ENCODE measurements at places on chromosomes 12 and 14. TPM values are rescaled to one million over a fixed set of nuclear protein-coding genes. Genes with fewer than 3 reads are reported as not detected.

The MMP17 gene
- total RNA-seq, result 0.36 TPM

The TMPRSS12 gene
- not detected for total RNA-seq

The OR11H6 gene
- not detected for total RNA-seq

The CFAP73 gene
- total RNA-seq, result 0.55 TPM

The PRR4 gene
- 1.2 TPM for total RNA-seq

The KRT82 gene
- total RNA-seq, result not detected

GRCh38 chr12:2084553-2085296 is 31.9 kb downstream of the CACNA1C start:
- DNase-seq, result no peak

- DNase-seq, result no peak
Measured at GRCh38 chr12:50971946-50972345, 19.6 kb downstream of the HIGD1C start.

GRCh38 chr12:96404696-96405095 is 4.5 kb upstream of the CDK17 start:
- no peak for DNase-seq

- no peak for DNase-seq
Measured at GRCh38 chr14:21505012-21505553, 6.1 kb downstream of the METTL3 start.

DNA sequence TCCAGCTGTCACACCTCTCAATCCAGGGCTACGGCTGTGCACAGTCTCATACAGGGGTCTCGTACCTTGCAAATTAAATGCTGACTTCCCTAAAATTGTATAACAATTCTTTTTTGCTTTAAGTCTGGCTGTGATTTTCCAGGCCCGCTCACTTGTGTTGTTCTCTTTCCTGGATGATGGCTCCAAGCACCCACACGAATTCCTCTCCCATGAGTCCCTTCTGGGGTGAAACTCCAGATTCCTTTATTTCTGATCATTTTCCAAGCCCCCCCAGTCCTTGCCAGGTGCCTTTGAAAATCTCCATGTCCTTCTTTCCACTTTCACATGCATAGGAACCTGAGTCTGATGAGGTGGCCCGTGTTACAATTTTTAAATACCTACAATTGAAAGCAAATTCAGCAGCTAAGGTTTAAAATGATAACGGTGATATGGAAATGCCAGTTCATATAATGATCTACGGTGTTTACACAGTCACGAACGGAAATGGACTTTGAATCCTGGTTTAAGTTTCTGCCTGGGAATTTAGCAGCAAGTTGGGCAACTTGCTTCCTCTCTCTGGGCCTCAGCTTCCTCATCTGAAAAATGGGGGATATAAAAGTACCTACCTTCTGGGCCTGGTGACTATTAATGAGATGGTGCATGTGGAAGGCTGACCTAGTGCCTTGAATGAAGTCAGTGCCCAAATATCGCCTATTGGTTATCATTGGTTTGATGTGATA is 85.5 kb downstream of the STAB2 start:
- no peak for DNase-seq

DNA sequence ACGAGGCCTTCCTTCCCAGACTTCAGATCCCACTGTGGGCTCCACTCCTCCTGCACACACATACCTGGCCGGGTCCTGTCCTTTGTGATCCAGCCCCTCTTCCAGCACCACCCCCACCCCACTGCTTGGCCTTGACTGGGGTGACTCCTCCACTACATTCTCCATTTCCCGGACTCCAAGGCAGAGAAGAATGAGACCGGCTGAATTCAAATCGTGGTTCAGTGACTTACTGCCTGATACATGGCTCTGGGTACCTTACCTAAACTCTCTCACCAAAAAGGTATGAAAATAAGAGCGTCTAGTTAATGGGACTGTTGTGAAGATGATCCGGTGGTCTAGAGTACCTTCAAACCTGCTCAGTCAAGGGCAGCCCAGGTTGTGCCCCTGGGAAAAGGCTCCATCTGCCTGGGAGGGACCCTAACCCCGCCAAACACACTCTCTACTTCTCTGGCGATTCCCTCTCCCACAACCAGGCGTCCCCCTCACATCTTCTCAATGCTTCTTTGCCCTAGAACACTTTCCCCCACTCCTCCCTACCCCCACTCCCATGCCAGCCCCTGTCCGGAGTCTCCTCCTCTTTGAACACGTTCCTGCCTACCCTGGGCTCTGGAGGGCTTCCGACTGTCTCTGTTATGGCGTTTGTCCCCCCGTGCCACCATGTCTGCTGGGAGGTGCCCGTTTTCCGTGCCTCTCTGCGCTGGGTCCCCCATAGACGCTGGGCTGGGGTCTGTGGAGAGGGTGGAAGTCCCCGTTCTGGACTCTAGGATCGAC is 1.5 kb upstream of the ZBTB42 start:
- DNase-seq, result no peak

DNA sequence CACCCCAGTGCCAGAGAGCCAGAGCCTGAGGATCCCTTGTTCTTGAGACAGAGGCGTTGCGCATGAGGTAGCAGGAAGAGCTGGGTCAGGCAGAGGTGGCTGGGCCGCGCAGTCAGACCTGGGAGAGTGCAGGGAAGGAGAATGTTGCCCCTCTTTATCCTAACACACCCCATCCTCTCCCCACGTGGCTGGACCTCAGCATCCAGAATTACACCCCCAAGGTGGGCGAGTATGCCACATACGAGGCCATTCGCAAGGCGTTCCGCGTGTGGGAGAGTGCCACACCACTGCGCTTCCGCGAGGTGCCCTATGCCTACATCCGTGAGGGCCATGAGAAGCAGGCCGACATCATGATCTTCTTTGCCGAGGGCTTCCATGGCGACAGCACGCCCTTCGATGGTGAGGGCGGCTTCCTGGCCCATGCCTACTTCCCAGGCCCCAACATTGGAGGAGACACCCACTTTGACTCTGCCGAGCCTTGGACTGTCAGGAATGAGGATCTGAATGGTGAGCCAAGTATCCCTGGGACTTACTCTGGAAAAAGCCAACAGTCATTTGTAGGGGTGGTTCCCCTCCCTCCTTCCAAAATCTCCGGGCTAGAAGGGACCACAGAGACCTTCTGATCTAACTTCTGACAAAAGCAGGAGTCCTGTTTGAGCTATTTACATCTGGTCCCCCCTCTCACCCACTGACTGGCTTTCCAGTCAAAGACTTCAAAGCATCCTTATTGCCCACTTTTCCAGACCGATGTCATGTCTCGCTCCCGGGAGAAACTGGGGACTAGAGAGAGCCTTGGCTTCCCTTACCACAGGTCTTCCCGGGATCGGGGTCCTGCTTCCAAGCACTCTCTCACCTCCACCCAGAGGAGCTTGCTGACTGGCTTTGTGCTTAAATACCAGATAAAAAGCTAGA is 6.1 kb downstream of the MMP14 start:
- DNase-seq, result no peak

DNA sequence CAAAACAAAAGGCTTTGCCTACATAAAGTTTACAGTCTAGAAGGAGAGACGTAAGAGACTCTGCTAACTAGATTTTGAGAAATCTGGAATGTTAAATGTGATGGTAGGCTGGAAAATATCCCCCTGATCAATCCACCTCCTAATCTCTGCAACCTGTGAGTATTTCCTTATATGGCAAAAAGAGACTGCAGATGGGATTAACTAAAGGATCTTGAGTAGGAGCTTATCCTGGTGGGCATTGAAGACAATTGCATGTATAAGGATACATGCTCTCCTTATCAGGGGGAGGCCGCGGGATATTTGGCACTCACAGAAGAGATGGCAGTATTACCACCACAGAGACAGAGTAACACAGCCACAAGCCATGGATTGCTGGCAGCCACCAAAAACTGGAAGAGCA is 95.2 kb downstream of the EGLN3 start:
- no peak for DNase-seq

DNA sequence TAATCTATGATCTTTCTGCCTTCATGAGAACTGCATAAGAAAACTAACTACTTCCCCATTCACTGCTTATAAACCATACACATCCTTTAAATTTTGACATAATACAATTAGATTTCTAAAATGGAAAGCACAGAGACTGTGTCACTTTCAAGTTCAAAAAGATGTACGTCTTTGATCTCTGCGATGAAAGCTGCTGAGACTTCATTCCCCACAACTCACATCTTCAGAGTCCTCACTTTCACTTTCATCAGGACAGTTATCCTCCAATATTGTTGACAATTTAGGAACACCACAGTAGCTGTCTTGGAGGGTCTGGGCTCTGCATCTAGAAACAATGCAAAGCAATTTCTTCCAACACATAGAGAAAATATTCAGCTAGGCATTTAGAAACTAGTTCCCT is 47.9 kb upstream of the KCNC2 start:
- DNase-seq, result no peak

DNA sequence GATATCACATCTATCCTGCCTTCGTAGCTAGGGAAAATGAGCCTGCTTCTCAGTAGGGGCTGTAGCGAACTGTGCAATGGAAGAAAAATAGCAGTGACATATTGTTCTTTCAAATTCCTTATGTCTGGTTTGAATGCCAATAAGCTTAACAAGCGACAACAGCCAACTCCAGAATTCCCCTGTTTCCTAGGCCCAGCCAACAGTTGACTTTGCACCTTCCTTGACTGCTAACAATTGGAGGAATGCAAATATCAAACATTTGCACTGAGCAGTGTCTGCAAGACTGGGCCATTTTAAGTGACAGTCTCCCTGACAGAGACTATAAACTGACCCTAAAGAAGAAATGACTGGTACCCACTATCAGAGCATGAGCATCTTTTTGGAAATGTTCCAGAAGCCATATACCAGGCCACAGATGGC is 12.0 kb upstream of the SERPINA1 start:
- no peak for DNase-seq

- DNase-seq, result no peak
Measured at GRCh38 chr14:28571636-28572035, 195.0 kb upstream of the FOXG1 start.

DNA sequence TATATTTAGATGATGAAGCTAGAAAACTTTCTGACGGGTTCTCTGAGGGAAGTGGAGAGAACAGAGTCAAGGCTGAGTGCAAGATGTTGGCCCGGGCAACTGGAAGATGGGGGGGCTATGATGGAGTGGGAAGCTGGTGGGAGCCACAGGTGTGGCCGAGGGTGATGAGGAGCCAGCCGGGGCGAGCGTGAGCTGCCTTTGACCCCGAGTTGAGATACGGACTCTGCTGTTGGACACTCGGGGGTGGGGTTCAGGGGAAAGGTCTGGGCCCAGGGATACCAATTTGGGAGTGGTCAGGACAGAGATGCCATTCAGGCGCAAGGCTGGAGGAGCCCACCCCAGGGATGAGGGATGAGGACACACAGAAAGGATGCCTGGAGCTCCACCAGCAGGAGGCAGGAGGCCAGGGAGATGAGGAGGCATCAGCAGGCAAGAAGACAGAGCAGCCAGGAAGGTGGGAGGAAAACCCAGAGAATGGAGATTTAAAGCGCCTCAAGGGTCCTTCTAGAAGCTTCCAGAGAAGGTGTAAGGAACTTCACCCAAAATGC is 9.0 kb downstream of the SCARB1 start:
- no peak for DNase-seq

- peak; percentile 14 for DNase-seq
Measured at GRCh38 chr14:69313176-69313575, 53.2 kb downstream of the GALNT16 start.

DNA sequence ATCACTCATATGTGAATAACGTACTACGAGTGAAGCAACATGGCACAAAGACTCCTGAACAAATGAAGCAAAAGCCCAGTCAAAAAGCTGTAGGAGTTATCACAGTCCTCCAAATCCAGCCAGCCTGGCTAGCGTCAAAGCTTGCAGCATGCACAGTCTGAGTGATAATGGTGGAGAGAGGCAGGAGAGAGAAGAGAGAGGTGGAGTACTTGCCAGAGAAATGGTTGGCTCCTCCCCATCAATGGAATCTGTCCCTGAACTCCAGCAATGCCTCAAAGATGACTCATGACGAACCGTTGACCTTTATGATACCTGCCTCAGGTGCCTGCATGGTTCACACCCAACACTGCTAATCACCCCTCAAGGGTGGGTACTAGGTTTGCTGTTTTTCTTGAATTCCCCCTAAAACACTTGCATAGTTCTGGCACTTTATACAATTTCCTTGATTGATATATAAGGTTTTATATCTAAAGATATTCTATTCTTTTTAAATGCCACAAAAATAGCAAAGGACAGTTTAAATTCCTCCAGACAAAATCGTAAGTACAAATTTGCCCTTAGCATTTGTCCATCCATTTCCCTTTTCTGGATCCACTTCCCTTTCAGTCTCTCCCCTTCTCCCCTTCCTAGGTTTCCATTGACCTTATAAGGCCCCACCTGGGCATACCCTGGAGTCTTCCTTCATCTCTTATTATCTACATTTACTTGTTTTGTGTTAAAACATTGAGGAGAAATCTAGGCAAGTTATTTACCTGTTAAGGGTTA is 10.2 kb downstream of the ARHGDIB start:
- no peak for DNase-seq

DNA sequence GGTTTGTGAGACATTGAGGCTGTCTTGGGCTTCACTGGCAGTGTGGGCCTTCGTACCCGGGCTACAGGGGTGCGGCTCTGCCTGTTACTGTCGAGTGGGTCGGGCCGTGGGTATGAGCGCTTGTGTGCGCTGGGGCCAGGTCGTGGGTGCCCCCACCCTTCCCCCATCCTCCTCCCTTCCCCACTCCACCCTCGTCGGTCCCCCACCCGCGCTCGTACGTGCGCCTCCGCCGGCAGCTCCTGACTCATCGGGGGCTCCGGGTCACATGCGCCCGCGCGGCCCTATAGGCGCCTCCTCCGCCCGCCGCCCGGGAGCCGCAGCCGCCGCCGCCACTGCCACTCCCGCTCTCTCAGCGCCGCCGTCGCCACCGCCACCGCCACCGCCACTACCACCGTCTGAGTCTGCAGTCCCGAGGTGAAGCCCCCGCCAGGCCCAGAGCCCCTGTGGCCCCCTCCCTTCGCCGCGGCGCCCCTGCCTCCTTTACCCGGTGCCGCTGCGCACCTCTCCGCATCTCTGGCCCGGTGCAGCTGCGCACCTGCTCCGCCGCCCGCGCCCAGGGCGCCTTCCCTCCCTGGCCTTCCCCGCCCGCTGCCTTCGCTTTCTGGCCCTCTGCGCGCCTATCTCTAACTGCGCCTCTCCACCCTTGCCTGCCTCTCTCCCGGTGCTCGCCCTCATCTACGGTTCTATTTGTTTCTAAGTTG is at the start of gene ENO2:
Gene ENO2, plus strand, starts transcription at position 335 of the 701 bp plus-strand sequence. CDS start 1,253 bp downstream, outside the sequence.
- peak; percentile 87 for DNase-seq

DNA sequence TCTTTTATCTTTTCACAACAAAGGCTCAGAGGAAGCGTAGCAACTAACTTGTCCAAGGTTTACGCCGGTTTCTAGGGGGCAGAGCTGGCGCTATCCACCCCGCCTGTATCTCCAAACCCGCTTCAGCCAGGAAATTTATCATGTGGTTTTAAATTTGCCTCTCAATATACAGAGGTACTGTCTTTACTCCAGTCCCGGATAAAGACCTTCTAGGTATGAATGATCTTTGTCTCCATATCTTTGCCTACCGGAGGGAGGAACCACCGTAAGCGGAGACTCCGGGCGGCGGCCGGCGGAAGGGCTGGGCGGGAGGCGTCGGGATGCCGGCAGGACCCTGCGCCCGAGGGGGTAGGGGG is 693 bp upstream of the RIMKLB start:
- DNase-seq, result no peak

DNA sequence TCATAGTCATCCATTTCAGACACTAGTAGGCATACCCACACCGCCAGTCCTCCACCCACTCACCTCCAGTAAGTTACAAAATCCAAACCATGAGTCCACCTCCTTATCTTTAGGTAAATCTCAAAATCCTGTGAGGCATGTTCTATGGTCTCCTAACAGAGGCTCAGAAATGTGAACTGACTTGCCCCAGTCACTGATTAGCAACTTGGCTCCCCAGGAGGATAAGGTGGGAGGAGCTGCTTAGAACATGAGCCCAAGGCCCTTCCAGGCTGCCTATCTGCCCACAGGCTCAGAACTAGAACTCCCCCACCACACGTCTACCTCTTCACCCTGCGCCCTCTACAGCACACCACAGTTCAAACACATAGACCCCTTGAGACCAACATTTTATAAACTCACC is 19.9 kb downstream of the SETD3 start:
- no peak for DNase-seq
